ENCODE measurements at places on chromosomes 4 and X. TPM values are rescaled to one million over a fixed set of nuclear protein-coding genes. Genes with fewer than 3 reads are reported as not detected.

- DNase-seq: no peak
These were observed 4.9 kb downstream of the PRDM8 start for GRCh38 chr4:80202190-80202711.

DNA sequence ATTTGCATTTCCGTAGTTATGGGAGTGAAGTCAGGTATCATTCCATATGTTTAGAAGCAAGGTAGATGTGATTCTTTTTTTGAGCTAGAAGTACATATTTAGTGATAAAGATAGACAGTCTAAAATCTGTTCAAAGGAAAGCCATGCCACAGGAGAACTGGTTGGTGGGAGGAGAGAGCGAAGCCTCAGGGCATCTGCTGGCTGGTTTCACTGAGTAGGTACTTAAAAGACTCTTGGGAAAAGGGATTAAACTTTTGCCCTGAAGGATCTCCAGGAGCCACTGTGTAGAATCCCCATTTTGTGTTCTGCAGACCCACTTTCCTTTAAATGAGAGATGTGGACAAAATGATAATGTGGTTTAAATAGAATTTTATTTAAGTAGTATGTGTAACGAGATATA lies 89.6 kb downstream of the SHROOM2 start:
- no peak for DNase-seq

- DNase-seq: peak; percentile 60
These were observed 33.5 kb downstream of the TAF7L start for GRCh38 chrX:101257448-101258258.

The TLL1 gene
- 6.8 TPM for total RNA-seq

The WNK3 gene
- 3.6 TPM for total RNA-seq
